ENCODE measurements at places on chromosomes 11 and 22.

DNA sequence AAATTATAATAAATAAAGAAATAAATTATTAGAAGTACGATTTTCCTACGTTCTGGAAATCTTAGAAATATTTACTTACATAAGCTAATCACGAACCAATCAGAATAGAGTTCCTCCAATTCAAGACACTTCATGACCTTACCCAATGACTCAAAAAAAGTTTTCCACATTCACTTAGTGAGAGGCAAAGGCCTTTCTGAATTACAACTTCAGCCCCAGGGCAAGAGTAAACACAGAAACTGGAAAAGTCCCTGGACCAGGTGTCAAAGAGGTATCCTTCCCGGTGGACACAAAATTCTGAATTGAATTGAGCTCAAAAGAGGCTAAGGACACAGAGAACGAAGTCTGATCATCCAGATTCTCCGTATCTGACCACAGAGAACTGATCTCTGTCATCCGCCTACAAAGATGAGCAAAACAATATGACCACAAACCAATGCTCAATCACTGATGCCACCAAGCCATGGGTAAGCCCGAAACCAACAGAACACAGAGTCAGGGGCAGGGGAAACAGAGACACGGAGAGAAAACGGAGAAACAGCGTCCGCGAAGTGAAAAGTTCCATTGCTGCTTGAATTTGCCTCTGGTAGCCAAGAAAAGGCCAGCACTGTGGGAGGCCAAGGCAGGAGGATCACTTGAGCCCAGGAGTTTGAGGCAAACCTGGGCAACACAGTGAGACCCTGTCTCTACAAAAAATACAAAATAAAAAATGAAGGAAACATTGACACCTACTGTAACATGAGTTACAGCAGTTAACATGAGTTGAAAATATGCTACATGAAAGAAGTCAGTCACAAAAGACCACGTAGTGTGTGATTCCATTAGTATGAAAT is 6.8 kb downstream of the BID start:
- DNase-seq = no peak

- DNase-seq = peak; percentile 77
These were observed at the start of gene CHORDC1 for GRCh38 chr11:90222459-90223247. Gene CHORDC1 (minus strand): TSS chr11:90223049. CDS start chr11:90222954, 95 bp downstream.

GRCh38 chr11:117647872-117648271 is 149.1 kb downstream of the DSCAML1 start:
- no peak for DNase-seq

GRCh38 chr11:86143087-86144030 is 74.5 kb upstream of the PICALM start:
- no peak for DNase-seq

- peak; percentile 45 for DNase-seq
These were observed 152.8 kb downstream of the NCAM1 start for GRCh38 chr11:113113801-113114704.

DNA sequence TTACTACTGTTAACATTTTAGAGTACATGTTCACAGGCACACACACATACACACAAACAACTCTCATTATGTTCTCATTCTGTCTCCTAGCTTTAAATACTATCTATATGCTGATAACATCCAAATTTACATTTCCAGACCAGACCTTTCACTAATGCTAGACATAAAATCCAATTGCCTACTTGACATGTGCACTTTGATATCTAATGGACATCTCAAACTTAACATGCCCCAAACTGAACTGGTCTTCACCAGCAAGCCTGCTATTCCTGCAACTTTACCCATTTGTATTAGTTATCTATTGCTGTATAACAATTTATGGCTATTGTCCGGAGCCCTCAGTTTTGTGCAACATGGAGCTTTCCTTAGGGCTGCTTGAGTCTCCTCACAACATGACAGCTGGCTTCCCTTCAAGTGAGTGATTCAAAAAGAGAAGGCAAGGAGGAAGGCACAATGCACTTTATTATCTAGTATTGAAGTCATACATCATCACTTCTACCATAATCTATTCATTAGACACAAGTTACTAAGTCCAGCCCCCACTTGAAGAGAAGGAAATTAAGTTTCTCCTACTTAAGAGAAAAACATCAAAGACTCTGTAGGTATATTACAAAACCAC is 3.0 kb downstream of the SLC36A4 start:
- DNase-seq = no peak

- DNase-seq = no peak
These were observed 80.3 kb upstream of the MYOD1 start for GRCh38 chr11:17639091-17639490.

GRCh38 chr11:70661761-70662501 is 263.6 kb downstream of the CTTN start:
- no peak for DNase-seq

DNA sequence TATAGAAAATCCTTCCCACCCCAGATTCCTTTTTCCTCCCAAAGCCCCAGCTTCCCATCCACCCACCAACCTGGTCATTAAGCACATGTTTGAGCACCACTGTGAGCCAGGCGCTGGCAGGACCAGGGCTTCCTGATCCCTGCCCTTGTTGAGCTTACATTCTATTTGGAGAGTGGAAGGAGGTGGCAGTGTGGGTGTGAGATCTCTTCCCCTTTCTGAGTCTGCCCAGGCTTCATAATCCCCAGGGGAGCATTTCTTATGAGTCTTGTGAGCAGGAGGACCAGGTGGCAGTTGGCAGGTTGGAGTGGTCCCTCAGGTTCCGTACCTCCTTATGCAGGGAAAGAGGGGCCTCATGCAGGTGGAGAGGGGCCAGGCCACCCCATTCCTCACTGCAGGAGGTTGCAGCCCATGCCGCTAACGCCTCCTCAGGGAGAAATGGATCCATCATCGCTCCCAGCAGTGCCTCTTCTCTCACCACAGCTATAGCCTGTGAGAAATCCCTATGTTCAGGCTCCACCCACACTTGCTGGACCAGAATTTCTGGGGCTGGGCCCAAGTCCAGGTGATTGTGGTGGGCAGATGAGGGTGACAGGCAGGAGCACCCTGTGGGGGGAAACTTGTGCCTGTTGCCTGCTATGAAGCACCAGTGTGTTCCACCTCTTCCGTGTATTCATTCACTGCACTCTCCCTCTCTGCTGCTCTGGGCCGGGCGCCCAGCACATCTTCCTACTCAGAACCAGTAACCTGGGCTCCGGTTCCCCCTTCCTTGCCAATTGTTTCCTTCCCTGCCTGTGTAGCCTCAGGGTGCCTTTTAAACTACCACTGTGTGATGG is 23.5 kb downstream of the UBE2L3 start:
- DNase-seq = no peak

DNA sequence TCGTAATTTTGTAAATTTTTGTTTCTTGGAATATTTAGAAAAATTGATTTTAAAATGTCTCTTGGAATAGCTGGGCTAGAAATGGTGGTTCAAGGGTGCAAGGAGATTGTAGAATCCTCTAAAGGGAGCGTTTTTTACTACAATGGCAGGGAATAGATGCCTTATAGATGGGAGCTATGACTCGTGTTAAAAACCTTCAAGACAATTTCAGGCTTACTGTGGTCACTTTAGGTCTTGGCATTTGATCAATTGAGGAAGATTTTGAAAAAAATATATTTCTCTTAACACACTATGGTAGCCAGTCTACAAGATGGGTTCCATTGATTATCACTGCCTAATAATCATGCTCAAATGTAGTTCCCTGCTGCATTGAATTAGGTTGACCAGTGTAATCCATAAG is 25.0 kb downstream of the METTL15 start:
- DNase-seq = no peak

DNA sequence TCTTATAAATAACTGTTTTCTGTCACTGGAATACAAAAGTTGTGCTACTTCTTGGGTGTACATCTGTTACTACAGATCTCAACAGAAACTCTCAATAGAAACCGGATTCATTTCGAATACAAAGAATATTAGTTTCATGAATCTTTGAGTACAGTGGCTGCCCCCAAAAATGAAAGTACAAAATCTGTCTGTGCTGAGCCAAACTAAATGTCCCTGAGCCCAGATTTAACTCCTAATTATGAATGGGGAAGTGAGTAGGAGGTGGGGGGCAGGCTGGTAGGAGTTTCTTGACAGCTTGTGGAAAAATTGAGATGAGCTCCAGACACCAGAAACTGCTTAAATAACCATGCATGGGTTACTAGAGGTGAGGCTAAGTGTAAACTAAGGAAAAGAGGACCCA is 41.6 kb downstream of the PITPNB start:
- DNase-seq = no peak

All from NCI-H1930 (cell line).